ENCODE measurements at places on chromosomes 4 and X.

DNA sequence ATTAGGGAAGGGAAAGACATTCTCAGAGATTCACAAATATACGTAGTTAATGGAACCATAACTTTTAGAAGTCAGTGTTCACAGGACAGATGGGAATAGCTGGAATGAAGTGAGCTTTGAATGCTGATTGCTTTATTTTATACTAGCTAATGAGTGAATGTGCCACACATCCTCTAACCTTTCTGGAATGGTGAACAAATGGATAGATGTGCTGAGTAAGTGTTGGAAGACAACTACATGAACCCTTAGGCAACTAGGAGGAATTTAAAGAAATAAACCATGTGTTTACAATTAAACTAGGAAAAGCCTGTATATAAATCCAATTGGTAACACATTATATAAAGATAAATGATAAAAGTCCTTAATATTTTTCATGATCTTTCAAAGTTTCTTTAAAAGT lies 91.6 kb upstream of the LIMCH1 start:
- DNase-seq: no peak

GRCh38 chr4:16205298-16206164 lies 20.7 kb downstream of the TAPT1 start:
- DNase-seq: no peak

GRCh38 chrX:133325422-133325821 lies 89.9 kb downstream of the GPC4 start:
- no peak for DNase-seq

- DNase-seq: no peak
Measured at GRCh38 chr4:151429957-151430570, 21.1 kb downstream of the FHIP1A start.

DNA sequence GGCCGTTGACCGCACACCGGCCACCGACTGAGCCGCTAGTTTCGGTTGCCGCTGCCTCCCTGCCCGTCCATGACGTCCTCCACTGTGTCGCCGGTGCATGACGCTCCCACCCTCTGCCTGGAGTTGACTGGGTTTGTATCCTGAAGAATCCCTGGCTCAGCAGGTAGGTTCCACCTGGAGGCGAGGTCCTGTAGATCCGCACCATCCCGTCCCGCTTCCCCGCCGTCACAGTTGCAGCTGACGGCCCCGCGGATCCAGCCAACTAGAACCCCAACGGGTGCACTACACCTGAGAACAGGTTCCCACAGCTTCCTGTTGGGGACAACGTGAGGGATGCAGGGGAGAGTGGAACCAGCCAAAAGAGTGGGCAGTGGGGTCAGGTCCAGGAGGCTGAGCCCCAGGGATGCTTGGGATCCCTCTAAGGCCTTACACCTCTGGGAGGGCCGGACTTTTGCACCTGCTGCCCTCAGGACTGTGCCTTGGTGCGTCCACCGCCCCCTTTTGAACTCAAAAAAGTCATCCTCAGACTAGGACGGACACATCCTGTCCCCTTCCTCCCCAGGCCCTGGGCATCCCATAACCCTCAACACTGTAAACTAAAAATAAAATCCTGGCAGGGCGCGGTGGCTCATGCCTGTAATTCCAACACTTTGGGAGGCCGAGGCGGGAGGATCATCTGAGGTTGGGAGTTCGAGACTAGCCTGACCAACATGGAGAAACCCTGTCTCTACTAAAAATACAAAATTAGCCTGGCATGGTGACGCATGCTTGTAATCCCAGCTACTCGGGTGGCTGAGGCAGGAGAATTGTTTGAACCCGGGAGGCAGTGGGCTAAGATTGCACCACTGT lies 1.1 kb upstream of the SLBP start:
- DNase-seq: no peak
